ENCODE measurements at places on chromosomes 12 and 14. TPM values are rescaled to one million over a fixed set of nuclear protein-coding genes. Genes with fewer than 3 reads are reported as not detected.

The AQP6 gene
- total RNA-seq, result not detected

The SPIC gene
- total RNA-seq, result not detected

The FOXM1 gene
- 17.7 TPM for total RNA-seq

The SPX gene
- total RNA-seq, result under 0.01 TPM

The FAM90A1 gene
- not detected for total RNA-seq

Data from fibroblast of villous mesenchyme (primary cell).